ENCODE measurements at places on chromosomes 7 and 10.

- no peak for DNase-seq
These were observed 21.1 kb downstream of the ZNF775 start for GRCh38 chr7:150400008-150400787.

GRCh38 chr10:26357203-26357602 lies 80.9 kb upstream of the APBB1IP start:
- peak; percentile 52 for DNase-seq

DNA sequence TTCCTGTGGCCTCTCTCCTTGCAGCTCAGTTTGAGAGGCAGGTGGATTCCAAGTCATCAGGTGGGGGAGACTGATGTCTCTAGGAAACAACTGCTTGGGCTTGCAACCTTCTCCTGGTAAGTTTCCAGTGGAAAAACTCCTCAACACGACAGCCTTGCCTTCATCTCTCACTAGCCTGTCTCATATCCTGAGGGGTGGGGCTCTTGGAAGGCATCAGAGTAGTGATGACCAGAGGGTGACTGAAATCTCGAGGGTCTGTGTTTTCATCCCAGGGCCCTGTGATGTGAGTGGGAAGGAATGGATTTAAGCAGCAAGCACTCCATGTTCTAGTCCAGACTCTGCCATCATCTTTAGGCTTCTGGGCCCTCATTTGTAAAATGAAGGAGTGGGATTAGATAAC lies 107.0 kb downstream of the NRP1 start:
- no peak for DNase-seq

DNA sequence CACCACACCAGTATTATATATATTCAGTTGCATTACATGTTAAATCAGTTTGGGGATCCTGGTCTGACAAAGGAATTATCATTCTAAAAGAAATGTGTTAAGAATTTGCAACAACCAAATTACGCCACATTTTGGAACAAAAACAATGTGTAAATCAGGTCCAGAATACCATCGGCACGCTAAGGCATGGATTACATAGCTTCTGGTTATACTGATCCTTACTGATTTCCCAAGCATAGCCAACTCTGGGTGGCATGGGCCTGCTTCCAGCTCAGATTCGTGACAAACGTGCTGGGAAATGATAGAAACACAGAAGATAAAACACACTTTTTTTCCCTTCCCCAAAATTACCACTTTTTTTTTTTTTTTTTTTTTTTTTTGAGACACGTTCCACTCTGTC lies 660.0 kb downstream of the SORCS1 start:
- DNase-seq: no peak

GRCh38 chr7:85600395-85600794 lies 413.5 kb upstream of the SEMA3D start:
- no peak for DNase-seq

GRCh38 chr10:35446439-35446838 lies 110.1 kb downstream of the CCNY start:
- no peak for DNase-seq

DNA sequence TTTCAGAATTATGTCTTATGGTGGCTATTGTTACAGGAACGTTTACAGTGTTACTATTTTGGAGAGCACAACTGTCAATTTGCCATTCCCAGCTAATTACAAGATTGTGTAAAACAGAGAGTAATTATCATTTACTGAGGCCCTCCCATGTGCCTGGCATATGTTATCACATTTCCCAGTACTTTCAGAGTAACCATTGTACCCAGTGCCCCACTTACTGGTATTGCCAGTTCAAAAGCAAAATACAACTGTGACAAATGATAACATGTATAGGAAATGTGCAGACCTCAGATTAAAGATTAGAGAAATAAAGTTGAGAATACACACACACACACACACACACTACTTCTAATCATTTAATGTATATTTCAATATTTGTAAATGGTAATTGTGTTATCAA lies 572.5 kb downstream of the POM121L12 start:
- no peak for DNase-seq

DNA sequence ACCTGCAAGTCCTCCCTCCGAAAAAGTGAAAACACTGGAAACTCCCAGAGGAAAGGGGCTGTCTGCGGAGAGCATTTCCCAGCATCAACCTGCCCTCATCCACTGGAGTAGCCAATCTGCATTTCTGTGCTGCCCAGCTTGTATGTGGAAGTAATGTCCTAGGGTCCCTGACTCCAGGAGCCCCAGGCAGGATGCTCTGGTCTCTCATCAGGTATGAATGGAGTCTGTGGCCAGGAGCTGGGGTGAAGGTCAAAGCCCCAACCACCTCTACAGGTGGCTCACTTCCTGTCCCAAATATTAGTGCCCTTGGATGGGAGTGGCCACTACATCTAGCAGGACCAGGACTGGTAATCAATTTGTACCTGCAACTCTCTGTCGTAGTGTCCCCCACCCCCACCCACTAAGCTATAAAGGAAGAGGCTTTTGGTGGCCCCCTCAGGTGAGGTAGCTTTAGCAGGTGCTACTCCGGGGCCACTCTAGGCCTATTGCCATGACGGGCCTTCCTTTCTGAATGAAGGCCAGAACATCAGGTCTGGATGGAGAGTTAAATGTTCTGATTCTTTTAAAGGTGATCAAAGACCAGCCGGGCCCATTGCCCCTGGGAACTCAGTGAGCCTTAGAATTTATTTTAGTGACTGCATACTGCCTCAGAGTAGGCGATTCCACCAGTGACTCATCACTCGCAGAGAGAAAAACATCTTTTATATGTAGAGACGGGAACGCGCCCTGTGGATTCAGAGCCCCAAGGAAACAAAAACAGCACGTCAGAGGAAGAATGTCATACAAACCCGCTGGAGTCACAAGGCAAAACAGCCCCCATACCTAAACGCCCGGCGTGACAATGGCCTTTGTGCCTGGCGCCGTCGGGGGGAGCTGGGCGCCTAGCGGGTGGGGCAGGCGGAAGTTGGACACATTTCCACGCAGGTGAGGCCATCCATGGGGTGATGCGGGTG lies 13.0 kb downstream of the EN2 start:
- DNase-seq: no peak

GRCh38 chr7:30437823-30438574 lies 40.6 kb downstream of the NOD1 start:
- DNase-seq: no peak

DNA sequence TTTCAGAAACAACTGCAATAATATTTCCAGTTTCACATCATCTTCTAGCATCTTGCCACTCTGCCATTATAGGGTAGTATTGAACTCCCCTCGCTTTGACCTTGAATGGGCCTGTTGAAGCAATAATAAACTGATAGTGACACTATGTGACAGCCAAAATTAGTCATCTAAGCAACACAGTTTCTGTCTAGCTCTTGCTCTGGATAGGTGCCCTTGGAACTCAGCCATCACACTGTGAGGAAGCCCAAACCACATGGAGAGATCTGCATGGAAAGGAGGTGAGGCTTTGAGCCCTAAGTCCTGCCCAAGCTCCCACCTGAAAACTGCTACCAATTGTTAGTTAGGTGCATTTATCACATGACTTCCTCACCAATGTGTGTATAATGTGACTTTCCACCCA lies 18.1 kb upstream of the KCND2 start:
- no peak for DNase-seq

- DNase-seq: no peak
These were observed 195.3 kb downstream of the PPP1R9A start for GRCh38 chr7:95102662-95103061.

DNA sequence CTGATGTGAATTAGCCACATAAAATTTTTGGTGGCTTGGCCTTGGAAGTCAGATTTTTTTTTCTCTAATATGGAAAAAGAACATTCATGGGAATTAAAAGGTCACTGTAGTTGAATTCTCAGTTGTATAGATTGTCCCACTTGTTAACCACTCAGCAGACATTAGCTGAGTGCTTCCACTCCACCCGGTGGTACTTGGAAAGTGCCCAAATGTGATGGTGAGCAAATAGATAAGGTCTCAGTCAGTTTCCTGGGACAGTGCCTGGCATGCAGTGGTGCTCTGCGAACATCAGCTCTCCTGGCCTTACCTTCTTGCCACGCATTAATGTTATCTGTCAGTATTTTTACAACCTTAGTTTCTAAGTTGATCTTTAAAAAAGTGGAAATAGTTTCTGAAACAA lies 1.4 kb downstream of the ATP5F1C start:
- DNase-seq: no peak

DNA sequence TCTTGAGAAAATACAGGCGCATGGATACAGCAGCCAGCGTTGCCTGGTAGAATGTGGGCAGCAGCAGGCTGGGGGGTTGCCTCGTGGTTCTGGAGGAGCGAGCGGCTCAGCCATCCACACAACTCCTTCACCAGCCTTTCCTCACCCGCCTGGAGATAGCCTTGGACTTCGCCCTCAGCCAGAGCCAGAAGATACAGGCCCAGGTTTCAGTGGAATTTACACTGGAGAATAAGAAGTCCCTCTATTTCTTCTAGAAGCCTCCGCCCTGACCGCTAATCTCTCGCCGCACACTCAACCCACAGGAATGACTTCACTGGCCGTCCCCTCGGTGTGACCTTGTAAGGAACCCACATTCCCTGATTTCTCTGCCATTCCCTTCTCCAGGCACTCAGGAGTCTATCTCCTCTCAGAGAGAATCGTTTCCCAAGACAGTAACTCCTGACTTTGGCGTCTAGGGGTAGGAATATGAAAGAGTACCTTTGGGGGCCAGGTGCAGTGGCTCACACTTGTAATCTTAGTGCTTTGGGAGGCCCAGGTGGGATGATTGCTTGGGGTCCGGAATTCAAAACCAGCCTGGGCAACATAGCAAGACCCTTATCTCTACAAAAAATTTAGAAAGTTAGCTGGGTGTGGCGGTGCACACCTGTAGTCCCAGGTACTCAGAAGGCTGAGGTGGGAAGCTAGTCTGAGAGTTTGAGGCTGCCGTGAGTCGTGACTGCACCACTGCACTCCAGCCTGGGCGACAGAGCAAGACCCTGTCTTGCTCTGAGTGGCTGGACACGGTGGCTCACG lies 52.0 kb upstream of the ECHDC3 start:
- no peak for DNase-seq

- DNase-seq: no peak
These were observed 1085.8 kb upstream of the AUTS2 start for GRCh38 chr7:68512466-68512865.

GRCh38 chr10:100419911-100420449 lies 42.8 kb upstream of the WNT8B start:
- no peak for DNase-seq

GRCh38 chr10:43811871-43812270 lies 163.2 kb upstream of the ZNF32 start:
- DNase-seq: no peak

- DNase-seq: no peak
These were observed 105.2 kb upstream of the NOBOX start for GRCh38 chr7:144508702-144509101.

DNA sequence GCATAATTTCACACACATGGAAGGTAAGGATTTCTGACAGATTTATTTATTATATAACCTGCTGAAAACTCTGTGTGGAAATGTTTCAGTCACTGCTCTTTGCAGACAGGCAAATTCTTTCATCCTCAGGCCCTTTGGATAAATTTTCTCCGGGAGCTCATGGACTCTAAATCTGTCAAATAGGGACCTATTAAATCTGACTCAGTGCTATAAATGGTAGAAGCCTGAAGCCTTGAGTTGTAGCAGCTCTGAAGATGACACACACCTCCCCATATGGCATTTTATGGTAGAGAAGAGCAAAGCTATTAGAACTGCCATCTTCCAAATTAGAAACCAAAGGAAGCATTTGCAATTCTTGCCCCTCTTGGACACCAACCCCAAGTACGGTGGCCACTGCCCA lies 808.7 kb downstream of the XPNPEP1 start:
- no peak for DNase-seq

- DNase-seq: no peak
These were observed 1.3 kb upstream of the PLAU start for GRCh38 chr10:73909540-73910115.

DNA sequence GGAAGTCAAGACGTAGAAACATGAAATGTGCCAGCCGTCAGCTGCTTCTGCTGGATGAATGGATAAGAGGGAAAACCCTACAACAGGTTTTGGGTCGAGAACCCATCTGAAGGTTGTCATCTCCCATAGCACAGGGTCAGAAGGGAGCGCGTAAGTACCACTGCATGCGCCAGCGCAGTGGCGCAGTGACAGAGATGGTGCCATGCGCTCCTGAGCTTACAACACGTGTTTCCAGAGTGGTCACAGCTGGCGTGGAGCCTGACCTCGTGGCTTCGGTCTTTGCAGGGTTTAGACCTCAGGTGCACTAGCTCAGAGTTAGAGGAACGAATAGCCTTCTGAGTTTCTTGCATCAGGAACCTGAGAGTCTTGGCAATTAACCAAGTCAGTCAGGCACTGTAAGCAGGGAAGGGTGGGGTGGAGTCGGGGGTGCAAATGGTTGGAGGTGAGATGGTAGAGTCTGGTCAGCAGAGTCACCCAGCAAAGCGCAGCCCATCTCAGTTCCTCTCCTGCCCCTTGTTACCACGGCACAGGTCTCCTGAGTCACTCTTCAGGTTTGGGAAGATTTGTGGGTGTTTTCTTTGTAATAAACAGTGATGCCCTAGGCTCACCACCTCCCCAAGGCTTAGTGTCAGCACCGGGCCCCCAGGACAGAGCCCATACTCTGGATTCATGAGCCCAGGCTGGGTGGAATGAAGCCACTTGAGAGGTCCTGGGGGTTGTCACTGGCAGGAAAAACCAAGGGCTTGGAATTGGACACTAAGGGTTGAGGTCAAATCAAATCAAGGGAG lies 84.1 kb upstream of the PPIF start:
- DNase-seq: no peak

DNA sequence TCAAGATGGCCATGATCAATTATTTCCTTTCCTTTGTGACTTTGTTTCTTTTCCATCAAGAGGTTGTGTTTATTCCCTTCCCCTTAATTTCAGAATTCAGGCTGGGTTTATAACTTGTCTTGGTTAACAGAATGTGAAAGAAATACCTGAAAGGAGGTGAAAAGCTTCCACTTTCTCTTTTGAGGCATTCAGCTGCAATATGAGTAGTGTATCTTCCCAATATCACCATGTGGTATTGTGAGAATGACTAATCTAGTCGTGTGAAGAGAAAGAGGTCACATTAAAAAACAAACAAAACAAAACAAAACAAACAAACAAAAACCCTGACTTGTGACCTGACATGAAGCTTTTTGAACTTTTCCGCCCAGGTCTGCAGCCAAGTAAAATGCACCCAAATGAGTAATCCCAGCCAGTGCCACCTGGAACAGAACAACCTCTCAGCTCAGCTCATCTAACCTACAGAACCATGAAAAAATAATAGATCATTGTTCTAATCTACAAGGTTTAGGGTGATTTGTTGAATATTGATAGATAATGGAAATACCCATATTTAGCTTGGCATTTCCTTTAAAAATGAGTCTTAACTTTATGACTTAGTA lies 70.8 kb upstream of the TEX47 start:
- no peak for DNase-seq

Measured in stimulated activated effector memory CD8-positive, alpha-beta T cell treated with anti-CD3 and anti-CD28 coated beads, Interleukin-12 subunit alpha, Interleukin-12 subunit beta, amount 100 ng/mL, for 72 hours (primary cell).